Left ventricle myocardium superior (tissue), 1 donor: ENCODE measurements at places on chromosomes 3 and 15. TPM values are rescaled to one million over a fixed set of nuclear protein-coding genes. Genes with fewer than 3 reads are reported as not detected.
A peak's percentile ranks its signal among the peaks of the same experiment; 100 is the strongest.

IQGAP1 gene
- 35.4 TPM for total RNA-seq

COL7A1 gene
- 24.5 TPM for total RNA-seq

CILP gene
- total RNA-seq, result 7.8 TPM

HCN4 gene
- total RNA-seq, result 21.1 TPM

UCN2 gene
- 0.17 TPM for total RNA-seq

SV2B gene
- total RNA-seq, result 2.5 TPM

ACTL6A gene
- 20.3 TPM for total RNA-seq

GRCh38 chr3:148682997-148683396, 14.7 kb upstream of the AGTR1 start:
- DNase-seq, result peak; percentile 20

GRCh38 chr3:54717506-54717905, 210.4 kb downstream of the LRTM1 start:
- DNase-seq, result no peak

- no peak for DNase-seq
These were observed 434.5 kb upstream of the RGMA start for GRCh38 chr15:93523481-93523880.

DNA sequence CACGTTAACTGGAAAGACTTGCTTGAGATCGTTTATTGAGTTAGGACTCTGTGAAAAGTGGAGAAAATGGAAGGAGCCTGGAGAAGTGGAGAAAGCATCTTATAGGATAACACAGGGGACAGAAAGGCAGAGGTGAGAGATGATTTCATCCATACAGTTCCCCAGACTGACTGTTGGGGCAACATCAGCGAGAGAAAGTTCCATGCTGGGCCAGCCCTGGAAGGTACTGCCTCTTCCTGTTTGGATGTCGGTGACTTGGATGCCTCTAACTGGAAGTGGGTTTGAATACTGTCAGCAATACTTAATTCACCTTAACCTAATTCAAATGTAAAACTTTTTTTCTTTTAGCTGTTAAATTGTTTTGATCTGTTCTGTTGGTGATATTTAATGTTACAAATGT, 32.3 kb downstream of the ATP13A5 start:
- no peak for DNase-seq

DNA sequence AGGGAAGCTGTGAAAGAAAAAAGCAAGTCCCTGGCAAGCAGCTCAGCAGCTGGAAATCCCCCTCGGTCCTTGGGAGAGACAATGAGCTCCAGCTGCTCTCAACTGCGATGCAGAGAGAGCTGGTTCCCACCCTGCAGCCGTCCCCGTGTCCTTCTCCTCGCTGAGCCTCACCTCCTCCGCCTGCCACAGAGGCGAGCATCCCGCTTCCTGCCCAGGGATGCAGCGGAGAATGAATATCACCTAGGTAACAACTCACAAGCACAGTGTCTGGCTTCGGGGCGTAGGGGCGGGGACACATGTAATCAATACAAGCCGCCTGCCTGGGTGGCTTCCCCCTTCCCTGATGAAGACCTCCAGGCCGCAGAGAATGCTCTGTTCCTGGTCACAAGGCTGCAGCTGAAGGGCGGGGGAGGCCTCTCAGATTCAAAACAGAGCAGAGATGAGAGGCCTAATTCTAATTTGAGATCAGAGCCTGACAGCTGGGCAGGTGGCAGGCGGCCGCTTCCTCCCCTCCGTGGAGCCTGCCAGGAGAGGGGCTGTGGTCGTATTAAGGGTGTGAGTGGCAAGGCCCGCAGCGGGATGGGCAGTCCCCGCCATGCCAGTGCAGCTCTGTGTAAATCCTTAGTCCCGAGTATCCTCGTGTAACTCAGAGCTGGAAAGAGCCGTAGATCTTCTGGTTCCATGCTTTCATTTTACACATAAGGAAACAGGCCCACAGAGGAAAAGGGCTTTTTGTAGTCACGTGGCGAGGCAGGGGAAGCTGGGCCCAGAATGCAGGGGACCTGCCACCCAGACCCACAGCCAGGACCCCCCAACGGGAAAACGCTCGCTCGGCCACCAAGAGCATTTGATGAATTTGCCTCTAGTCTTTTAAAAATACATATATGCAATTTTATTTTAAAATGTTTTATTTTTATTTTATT, 24.3 kb downstream of the ZDHHC19 start:
- no peak for DNase-seq

DNA sequence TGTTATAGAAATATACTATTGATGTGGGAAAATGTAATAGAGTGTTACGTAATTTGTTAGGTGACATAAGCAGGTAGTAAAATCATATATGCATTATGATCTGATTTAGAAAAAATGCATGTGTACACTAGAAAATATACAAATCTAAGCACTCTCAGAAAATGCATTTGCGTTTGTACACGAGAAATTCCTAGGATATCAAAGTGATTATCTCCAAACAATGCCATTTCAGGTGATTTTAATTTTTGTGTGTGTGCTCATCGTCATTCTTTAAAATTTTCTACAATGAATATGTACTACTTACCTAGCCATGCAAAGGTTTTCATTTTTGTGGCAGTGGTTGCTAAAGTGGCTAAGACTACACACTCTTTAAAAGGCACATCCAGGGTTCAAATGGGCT, 140.8 kb upstream of the RAD18 start:
- DNase-seq, result no peak

DNA sequence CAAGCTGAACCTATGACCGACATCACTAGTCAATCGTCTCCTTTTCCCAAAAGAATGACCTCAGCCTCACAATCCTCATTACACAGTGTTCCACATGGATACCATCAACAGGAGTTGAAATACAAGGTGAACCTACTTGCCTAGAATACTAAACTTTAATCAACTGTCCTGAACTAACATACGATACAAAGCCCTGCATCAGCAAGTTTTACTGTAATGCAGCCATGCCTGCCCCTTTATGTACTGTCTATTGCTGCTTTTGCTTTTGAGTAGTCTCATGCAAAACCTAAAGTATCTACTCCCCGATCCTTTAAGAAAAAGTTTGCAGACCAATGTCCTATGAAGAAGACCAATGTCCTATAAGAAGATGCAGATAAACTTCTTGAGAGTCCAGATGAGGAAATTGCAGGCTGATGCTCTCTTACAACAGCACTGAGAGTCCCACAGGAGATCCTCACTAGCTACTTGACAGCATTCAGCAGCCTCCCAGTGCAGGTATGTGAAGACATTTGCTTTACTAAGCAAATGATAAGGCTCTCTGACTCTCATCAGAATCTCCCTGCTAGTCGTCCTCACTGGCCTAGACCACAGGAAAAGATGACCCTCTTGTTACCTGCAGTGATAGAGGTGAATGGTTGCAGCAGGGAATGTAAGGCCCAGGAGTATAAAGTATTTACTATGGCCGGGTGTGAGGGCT, 23.6 kb downstream of the SUCLG2 start:
- no peak for DNase-seq

DNA sequence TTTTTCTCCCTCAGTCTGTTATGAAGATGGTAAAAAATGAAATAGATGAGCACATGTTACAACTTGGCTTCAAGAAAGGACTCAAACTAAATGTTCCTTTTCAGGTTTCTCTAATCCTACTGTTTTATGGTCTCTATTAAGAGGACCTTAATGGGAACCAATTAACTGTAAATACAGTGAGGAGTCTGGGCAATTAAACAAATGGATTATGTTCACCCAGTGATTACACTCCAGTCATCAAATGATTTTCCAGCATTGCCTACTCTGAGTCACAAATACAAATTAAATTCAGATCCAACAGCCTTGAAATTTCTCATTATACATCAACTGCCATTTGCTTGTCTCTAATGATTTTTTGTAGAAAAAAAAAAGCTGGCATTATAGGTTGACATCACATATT, 129.2 kb downstream of the NEK10 start:
- no peak for DNase-seq

DNA sequence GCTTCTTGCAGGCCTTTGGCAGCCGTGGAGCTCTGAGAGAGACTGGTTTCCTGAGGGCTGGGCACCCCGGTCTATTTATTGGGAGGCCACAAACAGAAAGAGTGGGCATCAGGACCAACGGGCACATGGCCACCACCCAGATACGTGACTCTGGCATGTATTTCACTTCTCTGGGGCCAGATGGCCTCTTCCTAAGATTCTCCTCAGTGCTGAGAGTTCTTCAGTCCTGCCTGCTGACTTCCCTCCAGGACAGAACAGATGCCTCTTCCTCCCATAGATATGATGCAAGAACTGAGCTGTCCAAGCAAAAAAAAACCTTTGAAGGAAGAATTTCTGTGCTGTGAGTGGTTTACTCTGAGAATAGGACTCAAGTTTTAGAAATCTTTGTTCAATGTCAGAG, 107.7 kb downstream of the IGF2BP2 start:
- DNase-seq, result no peak

- DNase-seq, result no peak
These were observed 1490.0 kb upstream of the GBE1 start for GRCh38 chr3:83251490-83251889.

- DNase-seq, result no peak
These were observed 160.5 kb downstream of the ANO10 start for GRCh38 chr3:43461345-43461744.

DNA sequence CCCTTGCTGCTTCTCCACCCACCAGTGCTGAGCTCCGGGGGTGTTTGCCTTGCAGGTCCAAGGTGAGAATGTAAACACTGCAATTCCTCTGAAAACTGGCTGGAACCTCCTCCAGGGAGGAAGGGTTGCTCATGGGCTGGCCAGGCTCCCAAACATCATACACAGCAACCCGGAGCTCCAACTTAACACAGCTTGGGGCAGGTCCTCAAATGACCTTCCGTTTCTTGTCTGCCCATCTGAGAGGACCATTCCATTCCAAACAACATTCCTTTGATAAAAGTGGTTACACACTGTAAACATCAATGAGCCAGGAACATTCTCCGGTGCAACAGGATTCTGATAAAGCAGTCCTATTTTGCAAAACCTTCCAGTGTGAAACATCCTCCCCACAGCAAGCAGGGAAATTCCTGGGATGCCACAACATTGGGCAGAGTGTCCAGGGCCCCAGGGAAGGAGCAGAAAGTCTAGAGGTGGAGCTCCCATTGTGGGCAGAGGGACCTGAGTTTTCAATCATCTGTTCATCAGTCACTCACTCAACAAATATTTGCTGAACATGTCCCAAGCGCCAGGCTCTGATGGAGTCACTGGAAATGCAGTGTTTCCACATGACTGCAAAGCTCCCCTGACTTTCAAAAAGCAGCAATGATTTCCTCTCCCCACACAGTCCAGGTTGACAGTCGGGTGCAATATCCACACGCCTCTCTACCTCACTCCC, 7.3 kb upstream of the HEG1 start:
- peak; percentile 55 for DNase-seq

GRCh38 chr15:50884540-50884939, 23.9 kb upstream of the AP4E1 start:
- DNase-seq, result no peak

DNA sequence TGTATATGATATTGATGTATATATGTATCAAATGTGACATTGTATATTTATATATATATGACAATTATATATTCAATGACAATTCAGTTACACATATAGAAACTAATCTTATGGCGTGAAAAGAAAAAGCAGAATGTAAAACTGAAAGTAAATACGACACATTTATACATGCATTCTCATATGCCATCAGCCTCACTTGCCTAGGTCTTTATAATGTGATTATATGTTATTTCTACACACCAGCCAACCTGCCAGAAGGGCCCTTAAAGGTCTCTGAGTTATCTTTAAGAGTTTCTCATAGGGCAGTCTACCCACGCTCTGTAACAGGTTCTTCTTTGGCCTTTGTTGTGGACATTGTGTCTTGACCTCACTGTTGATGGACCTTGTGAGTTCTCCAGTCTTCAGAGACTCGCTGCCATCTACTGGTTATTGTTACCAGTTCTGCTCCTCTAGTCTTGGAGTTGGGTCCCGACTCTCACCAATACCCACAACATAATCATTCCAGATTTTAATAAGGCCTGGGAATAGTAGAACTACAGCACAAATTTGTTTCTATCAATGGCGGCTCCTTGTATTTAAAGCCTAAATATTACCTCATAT, 371.5 kb upstream of the GOLIM4 start:
- DNase-seq, result no peak

DNA sequence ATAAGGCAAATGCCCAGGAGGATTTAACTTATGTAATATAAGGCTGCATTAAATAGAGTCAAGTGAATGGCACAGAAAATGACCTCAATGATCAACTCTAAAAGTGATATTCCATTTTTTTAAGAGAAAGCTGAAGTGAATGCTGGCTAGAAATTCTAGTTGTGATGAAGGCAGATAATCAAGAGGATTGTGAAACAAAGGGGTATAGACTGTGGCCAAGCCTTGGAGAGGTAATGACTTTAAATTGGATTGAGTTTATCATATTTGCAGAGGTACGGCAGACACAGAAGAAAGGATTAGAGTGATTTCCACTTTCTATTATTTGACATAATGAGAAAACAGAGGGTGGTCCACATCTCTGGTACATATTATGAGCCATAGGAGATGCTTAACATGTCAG, 269.2 kb downstream of the MECOM start:
- no peak for DNase-seq

GRCh38 chr3:74722211-74722610, 107.8 kb upstream of the CNTN3 start:
- DNase-seq, result no peak

DNA sequence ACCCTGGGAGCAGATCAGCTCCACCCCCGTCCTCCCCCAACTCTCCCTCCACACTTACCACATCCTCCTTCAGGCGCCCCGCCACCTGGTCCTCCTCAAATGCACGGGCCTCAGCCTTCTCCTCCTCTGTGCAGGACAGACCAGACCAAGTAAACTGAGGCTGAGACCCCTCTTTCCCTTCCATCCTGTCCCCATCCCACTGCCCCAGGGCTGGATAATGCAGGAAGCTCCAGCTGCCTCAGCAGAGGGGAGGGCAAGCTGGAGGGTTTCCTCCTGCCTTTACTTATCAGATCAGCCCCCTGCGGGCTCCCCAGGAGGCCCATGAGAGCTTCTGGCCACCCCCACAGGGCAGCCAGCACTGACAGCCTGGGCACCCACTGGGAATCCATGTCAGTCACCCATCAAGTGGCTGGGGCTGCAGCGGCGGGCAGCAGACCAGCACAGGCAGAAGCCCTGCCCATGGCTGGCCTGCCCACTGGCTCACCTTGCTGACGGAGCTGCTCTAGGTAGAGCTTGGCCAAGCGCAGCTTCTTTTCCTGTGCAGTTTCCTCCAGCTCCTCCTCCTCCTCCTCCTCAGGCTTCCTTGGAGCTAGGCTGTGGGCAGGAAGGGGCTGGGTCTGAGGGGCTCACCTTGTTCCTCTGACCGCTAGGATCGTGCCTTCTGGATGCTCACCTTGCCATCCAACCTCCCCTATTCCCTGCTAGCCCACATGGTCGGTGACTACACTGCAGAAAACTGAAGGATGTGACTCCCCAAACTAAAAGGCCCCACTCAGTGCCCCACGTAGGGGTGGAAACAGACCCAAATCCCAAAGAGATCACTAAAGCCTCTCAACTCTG, 3.9 kb downstream of the RRP9 start:
- no peak for DNase-seq

GRCh38 chr3:43031889-43032545, 52.9 kb downstream of the GASK1A start:
- DNase-seq, result no peak

DNA sequence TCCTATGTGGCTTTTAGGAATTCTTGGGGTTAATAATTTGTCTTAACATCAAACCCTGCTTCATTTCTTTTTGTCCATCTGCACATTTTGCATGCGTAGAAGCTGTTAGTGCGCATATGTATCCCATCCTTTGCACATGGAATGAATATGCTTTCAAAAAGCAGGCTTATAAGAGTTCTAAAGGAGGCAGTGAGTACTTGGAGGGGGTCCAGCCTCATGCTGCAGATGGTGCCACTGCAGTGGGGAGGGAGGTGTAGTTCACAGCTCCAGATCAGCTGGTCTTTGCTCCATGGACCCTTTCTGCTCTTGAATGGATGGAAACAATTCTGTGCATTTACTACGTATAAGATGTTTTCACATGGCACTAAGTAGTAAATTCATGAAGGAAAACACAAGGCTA, 20.7 kb upstream of the SSR3 start:
- no peak for DNase-seq
